Epithelial cell of esophagus (primary cell): ENCODE measurements at places on chromosomes 1 and 21.

DNA sequence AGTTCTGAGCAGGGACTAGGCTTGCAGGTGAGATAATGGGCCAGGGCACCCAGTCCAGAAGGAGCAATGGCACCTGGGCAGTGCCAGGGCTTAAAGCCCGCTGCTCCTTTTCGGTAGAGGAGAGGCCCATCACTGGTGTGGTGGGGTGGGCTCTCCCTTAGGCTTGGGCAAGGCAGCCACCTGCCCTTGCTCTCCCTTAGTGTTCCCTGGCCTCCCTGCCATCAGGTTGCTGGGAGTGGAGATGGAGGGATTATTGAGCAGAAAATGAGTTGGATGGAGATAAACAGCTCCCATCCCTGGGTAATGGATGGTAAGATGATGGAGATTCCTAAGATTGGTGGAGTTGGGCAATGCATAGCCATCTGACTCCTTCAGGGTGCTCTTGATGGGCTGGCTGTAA, 7.9 kb downstream of the MYOG start:
- no peak for DNase-seq

DNA sequence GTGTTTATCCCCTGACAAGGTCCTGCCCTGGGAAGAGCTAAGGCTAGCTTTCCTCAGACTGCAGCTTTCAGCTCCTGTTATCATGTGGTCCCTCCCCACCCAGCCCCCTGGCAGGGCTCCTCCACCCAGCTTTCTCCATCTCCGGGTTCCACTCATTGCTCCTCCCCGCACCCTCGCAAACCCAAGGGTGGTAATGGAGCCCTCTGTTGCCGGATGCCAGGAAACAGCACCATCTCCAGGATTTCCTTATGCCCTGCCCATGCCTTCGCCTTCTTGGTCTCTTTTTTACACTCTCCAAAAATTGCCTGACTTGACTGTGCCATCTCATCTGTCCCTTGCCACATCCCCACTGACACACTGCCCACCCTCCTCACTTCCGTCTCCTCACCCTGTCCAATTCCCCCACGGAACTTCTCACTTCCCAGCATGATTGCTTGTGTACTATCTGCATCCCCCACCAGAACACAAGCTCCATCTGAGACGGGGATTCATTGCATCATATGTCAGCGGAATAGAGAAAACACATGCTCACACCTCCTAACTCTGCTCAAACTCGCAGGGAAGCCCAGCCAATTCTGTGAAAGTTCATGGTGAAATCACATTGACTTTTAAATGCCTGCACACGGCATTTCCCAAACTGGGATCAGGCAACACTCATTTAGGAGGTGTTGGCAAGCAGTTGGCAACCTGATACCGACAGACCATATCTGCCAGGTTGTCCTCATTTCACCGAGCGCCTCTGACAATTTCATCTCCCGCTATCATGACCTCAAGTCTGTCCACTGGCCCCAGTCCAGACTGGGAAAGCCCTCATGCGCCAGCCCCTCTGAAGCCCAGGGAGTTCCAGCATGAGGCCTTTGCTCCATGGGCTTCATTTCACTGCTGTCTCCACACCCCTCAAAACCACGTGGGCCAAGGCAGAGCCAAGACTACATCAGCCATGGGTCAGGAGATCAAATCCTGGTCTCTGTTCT, 201.1 kb downstream of the MATN1 start:
- peak; percentile 55 for DNase-seq

- peak; percentile 35 for DNase-seq
Measured at GRCh38 chr1:196608390-196609369, at the start of gene KCNT2. TSS of gene KCNT2 (minus strand) at chr1:196608440. CDS start at chr1:196608309, 131 bp downstream.

DNA sequence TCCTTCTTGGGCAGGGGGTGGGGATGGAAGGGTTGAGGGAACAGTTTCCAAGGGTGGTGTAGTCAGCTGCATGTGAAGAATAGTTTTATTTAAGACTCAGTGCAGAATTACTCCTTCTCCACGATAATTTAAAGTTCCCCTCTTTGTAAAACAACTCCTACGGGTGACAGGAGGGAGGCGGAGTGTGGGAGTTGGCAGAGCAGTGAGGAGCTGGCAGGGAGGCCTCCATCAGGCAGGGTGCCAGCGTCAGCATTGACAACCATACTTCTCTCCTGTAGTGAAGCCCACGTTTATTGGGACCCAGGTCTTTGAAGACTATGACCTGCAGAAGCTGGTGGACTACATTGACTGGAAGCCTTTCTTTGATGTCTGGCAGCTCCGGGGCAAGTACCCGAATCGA, 93.8 kb downstream of the MTR start:
- DNase-seq = no peak

DNA sequence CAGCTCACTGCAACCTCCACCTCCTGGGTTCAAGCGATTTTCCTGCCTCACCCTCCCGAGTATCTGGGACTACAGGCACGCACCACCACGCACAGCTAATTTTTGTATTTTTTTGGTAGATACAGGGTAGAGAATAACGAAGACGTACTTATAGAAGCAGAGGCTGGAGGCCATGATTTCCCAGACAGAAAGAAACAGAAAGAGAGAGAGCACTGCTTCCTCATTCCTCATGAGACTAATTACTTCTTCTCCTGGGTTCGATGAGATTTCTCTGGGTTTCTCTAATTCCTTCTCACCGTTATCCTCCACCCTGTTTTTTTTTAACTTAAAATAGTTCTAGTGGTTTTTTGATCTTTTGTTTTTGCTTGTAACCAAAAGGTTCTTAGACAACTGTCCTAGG, 23.4 kb upstream of the PTP4A2 start:
- no peak for DNase-seq

DNA sequence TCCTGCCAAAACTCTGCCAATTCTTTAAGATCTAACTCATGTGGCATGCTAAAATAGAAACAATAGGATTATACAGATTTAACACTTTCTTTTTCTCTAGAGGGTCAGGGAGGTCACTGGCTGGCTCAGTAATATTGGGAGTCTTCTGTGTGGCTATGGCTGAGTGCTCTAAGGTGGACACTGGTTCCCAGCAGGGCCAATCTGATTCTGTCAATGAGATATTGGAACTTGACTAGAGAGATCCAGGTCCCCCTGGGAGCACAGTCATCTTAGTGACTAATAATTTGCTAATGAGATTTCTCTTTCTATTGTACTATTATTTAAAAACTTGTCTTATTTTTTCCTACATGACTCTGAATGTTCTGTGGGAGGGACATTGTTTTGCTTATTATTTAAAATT, 69.1 kb upstream of the ZP4 start:
- no peak for DNase-seq

DNA sequence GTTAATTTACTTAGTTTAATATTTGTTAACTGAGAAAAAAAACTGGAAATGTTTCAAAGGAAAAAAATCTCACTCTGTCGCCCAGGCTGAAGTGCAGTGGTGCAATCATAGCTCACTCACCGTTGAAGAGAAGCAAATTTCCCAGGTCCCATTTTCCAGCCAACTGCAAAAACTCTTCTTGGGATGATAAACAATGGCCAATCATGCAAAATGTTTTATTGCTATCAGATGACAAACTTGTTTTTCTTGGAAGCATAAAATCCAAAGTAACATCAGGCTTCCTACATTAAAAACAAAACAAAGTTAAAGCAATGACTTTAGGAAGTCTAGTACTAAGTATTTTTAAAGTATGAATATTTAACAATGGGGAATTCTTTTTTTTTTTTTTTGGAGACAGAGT, 84.9 kb downstream of the LYST start:
- DNase-seq = no peak

- no peak for DNase-seq
Measured at GRCh38 chr21:45983981-45984551, 2.5 kb downstream of the COL6A1 start.

- DNase-seq = no peak
Measured at GRCh38 chr1:42264511-42265190, 70.4 kb downstream of the FOXJ3 start.

DNA sequence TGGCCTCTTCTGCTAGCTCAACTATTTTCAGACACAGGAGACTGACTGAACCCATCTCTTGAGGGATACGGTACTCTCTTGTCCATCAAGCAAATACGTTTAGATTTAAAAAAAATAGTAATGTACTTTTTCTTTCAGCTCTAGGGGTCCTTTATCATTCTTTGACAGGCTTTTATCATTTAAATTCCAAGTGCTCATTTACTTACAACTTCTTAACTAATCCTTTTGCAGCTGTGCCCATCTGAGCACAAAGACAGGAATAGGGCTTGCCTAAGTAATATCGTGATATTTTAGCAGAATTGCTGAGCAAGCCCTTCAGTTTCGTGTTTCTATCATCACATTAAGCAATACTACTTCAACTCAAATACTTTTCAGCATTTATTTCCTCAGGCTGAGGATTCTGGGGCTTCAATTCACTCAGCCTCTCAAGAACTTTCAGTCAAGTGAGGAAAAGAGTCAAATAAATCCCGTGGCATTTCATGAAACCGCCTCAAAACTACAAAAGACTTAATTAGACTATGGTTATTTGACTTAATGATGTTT, 317.6 kb downstream of the BACH1 start:
- DNase-seq = no peak

DNA sequence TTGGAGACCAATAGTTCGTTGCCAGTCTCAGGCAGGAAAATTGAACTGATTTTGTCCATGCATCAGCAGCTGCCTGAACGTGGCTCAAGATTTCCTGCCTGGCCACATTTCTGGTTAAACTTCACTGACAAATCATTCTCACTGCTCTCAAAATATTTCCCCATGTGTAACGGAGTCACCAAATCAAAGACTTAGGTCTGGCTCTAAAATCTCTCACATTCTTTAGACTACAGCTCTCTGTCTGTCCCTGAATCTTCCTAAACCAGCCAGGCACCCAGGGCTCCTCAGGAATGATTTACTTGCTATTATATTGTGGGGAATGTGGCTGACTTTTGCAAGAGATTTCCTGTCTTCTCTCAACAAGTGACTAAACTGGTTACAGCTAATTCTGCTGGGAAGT, 49.2 kb upstream of the GJA8 start:
- DNase-seq = peak; percentile 50

DNA sequence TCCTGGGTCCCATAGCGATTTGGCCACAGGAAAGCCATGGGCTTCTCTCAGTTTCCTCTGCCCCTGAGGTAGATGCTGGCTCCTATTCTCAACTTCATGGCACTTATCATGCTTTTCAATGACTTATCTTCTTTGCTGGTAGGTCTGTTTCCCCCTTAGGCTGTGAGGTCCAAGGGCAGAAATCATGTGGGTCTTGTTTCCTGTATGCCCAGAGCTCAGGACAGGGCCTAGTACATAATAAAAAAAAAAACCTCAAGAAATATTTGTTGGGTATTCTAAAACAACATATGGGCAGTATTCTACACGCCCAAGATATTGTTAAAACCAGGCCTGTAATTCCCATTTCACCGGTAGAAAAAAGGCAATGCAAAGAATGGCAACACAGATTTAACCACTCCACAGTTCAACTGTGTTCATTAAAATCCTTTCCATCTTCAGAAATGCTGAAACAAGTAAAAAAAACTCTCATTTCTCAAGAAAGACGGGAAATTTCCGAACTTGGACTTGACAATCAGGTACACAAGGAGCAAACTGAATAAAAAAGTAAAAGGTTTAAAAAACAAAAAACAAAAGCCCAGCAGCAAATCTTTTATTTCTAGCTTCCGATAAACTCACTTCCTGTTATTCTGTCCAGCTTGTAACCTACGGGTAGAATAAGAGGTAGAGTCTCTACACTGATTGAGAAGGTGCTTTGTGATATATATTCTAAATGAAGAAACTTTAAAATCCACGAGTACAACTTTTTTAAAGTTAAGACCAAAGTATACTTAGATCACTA, 6.3 kb upstream of the TDRD10 start:
- DNase-seq = no peak

DNA sequence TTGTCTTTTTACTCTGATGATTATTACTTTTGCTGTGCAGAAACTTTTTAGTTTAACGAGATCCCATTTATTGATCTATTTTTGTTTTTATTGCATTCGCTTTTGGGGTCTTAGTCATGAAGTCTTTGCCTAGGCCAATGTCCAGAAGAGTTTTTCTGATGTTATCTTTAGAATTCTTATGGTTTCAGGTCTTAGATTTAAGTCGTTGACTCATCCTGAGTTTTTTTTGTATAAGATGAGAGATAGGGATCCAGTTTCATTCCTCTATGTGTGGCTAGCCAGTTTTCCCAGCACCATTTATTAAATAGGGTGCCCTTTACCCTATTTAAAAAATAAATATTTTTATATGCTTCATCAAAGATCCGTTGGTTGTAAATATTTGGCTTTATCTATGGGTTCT, 13.2 kb downstream of the MAN1C1 start:
- DNase-seq = no peak

DNA sequence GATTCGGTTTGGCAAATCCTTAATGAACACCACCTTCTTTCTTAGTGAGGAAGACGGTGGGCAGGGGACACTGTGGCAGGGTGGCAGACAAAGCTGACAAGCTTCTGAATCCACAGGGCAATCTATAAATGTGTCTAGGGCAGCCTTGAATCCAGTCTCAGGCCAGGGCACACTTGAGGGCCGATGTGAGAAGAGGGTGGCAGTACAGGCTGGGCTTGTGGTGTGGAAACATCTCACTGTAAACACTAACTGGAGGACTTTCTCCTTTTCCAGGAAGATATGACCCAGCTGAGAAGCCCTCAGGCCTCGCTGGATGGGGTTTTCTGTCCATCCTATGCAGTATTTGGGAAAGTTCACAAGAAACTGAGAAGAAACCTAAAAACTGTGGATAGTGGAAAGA, 46.5 kb downstream of the PKP1 start:
- DNase-seq = no peak

DNA sequence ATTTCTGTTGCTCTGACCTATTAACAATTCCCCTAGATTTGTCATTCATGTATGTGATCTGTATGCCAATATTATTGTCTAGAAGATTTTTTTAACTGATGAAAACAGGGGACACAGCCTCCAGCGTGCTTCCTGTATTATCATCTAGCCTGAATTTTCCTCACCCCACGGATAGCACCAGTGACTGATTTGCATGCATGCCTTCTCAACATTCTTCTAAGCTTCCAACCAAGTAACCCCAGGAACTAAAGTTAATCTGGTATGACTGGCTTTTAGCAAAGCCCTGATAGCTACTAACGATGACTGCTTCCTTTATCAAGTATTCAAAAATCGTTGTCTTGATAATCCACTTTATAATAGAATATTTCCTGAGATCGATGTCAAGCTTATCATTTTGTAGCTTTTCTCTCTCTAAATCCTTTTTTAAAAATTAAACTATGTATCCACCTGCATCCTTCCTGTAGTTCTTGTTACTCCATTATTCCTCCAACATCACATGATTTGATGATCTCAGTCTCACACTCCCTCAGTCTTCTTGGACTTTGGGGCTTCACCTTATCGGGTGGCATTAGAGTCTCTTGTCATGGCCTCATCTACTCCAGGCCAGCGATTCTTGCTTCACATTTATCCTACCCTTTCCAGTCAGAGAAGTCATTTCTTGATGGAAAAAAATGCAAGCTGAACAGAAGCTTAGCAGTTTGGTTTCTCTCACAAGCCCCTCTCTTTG, 19.0 kb downstream of the BCAR3 start:
- DNase-seq = no peak
